ENCODE measurements at places on chromosomes 2 and 18.

GRCh38 chr2:64831134-64831976 is 157.8 kb upstream of the SLC1A4 start:
- DNase-seq: peak; percentile 76

GRCh38 chr2:180412219-180412618 is 405.1 kb upstream of the CWC22 start:
- no peak for DNase-seq

DNA sequence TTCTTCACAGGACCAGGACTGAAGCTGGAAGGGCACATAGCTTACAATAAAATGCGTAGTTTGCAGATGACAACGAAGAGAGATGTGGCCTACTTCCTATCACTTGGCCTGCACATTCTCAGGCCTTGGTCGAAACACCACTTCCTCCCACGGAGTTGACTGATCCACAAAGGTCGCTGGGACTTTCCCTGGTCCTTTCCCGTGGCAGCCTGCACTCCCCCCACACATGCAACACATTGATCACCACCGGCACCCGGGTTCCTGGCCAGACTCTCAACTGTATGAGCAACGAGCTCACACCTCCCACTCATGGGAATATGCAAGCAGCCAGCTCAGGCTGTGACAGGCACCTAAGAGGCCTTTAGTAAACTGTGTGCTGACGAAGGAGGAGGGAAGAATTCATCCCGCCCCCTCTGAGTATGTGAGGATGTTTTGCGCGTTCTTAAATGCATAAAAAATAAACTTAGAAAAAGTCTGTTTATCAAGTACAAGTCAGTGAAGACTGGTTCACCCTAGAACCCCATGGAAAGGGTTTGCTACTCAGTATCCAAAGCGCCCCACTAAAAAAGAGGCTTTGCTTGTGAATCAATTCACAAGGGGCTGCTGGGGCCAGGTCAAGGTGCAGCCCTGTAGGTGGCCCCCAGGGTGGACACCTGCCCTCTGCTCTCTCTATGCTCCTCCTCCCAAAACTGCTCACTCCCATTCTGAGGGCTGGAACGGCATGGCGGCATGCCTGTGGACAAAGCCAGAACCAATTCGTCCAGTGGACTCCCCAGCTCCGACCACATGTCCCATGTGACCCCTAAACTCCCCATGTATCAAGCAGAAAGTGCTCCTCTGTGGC is 154.3 kb downstream of the EIPR1 start:
- DNase-seq: peak; percentile 39

GRCh38 chr2:78701546-78701945 is 324.0 kb upstream of the REG3G start:
- DNase-seq: no peak

DNA sequence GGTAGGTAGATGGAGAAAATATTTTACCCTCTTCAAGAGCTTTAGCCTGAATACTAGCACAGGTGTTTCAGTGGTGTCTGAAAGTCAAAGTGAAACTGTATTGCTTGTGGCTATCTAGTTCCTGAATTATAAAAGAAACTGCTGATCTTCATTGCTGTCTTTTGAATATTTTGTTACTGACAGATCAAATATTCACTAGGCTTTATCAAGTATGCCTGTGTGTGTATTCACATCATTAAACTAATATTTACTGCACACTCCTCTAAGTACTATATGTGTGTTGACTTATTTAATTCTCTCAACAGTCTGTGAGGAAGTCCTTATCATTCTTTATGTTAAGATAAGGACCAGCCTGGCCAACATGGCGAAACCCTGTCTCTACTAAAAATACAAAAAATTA is 139.6 kb downstream of the SOCS6 start:
- no peak for DNase-seq

- DNase-seq: no peak
Observed at GRCh38 chr2:36184848-36185247, 170.7 kb upstream of the CRIM1 start.

DNA sequence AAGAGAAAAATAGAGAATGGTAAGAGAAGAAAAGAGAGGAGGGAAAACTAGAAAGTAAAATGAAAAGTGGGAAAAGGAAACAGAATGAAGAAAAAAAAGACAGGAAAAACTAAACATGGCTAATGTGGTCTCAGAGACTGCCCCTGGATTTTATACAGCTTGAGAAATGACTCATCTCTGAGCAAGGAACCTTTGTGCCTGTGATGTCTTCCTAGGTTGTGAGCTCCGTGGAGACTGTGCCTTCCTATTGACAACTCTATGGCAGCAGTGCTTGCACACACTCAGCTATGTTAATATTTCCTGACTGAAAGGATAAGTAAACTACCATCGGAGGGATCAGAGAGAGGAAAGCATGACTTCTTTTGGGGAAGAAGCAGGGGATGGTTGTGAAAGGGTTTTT is 203.8 kb downstream of the RDH14 start:
- no peak for DNase-seq

DNA sequence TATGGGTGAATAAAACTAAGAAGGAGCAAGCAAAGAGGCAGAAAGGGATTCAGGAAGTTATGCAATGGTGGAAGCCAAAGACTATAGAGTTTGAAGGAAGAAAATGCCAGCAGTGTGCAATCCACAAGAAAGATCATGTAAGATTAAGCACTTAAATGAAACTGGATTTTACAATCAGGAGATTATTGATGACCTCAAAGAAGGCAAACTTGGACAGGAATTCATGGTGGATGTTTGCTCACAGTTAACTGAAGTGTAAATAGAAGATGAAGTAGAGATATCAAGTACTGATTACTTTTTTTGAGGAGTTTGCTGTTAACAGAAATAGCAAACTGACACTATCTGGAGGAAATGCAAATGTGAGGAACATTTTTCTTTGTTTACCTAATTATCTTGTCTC is 308.9 kb downstream of the RND3 start:
- DNase-seq: no peak

DNA sequence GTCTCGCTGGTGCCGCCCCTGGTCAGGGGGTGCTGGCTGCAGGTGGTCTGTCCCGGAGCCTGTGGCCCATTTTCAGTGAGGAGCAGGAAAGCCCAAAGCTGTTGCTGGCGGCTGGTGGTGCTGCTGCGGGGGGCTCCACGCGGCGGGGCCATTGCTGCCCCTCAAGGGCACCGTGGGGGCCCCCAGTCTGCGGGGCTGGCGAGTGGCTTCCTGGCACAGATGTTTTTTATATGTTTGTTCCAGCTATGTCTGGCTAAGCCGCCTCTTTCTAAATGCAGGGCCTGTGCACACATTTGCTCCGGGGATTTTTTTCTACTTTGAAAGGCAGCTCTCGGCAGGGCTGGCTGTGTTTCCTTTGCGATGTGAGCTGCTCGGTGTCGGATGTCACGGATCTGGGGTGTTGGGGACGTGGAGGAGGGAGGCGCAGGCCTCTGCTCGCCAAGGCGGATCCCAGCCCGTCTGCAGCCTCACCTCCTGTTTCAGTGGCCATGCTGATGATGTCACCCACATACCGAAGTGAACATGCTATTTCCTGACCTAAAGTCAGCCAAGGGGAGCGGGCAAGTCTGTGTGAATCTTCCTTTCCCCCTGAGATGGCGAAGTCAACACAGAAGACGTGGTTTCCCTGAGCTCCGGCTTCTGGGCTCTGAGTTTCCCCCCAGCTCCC is 112.0 kb upstream of the CTDP1 start:
- no peak for DNase-seq

- DNase-seq: no peak
Observed at GRCh38 chr2:208101716-208102631, 22.4 kb downstream of the CRYGD start.

DNA sequence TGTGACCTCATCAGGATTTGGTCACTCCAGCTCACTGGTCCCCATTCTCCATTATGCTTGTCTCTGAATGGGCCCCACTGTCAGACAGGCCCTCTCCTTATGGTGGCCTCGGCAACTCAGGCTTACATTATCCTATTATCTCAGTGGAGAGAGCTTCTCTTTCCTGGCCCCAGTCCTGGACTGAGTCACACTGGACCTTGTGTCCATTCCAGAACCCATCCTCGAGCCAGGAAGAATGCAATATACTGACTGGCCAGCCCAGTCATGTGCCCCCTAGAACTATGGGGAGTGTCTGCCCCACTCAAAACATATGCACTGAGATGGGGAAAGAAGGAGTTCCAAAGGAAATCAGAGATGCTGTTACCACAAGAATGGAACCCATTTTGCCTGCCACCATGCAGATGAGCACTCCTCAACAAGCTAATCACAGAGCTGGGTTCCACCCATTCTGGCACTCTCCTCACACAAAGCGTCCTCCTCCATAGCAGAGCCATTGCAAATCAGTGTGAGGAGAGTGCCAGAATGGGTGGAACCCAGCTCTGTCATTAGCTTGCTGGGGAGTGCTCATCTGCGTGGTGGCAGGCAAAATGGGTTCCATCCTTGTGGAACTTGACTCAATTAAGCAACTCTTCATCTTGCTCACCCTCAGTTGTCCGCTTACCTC is 71.9 kb downstream of the CHRNA1 start:
- DNase-seq: no peak

- no peak for DNase-seq
Observed at GRCh38 chr2:177753682-177754491, 318.7 kb downstream of the PDE11A start.

DNA sequence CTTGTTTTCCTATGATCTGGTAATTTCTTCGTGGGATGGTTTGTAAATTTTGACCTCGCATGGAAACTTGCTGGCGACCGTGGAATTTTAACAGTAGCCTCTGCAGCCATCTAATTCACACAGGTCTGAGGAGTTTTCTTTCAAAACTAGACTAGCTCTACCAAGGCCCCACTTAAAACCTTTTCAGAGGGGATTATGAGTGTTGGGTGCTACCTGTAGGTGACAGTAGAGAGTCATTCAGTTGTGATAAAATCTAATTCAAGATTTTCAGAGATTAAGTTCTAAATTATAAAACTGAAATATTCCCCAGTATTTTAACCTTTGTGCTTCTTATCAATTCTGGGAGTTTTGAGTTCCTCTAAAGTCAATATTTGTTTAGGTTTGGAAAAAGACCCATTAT is 31.0 kb downstream of the THSD7B start:
- no peak for DNase-seq

- DNase-seq: no peak
Observed at GRCh38 chr2:241064008-241064801, 37.9 kb downstream of the MTERF4 start.

DNA sequence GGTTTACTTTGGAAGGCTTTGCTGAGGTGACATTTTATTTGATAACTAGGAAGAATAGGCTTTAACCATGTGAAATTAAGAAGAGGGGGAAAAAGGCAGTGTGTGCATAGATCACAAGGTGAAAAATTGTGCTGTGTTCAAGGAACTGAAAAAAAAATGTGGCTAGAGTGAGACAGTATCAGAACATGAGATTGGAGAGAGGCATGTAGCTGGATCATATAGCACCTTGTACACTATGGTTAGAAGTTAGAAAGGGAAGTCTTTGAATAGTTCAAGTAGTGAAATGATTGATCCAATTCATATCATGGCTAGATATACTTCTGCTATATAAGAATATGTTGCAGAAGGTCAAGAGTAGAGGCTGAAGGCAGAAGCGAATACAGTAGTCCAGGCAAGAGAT is 12.3 kb upstream of the TNFRSF11A start:
- no peak for DNase-seq

GRCh38 chr2:163970058-163970813 is 234.4 kb upstream of the FIGN start:
- no peak for DNase-seq

- no peak for DNase-seq
Observed at GRCh38 chr18:50061876-50062517, 132.9 kb downstream of the MYO5B start.

DNA sequence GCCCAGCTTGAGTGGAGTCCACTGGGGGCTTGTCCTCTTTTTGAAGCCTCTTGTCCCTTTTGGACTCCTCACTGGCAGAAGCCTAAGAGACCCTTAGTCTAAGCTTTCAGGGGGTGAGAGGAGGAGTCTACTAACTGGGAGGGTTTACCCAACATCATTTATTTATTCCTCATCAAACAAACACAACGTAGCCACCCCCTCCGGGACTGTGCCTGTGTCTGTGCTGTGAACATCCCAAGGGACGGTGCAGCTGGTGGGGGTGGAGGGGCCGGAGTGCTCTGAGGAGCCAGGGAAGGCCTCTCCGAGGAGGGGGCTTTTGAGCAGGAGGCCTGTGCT is 42.7 kb upstream of the TAF1B start:
- DNase-seq: no peak

- no peak for DNase-seq
Observed at GRCh38 chr18:33372442-33372841, 68.1 kb downstream of the CCDC178 start.

GRCh38 chr2:126874961-126875360 is 23.7 kb upstream of the TEX51 start:
- no peak for DNase-seq

DNA sequence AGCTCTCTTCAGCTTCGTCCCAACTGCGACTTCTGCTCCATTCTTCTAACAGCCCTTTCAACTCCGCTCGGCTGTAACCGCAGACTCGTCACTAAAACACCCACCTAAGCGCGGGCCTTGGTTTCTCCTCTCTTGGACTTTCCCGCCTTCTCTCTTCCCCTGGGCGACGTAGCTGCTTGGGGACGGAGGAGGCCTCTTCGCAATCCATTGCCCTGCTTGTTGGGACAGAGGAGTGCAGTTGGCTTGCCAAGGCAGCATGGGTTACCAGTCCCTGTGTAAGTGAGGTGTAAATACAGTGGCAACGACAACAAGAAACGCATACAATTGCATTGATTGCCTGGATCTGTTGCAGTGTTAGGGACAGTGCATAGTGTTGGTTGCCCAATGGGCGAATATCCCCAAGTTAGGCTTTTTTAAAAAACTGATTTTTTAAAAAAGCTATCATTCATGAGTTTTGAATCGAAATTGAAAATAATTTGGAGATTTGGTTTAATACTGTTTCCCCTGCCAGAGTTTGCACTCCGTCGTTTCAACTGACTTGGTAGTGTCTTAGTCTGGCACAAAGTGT is 484 bp upstream of the DARS1 start:
- no peak for DNase-seq

DNA sequence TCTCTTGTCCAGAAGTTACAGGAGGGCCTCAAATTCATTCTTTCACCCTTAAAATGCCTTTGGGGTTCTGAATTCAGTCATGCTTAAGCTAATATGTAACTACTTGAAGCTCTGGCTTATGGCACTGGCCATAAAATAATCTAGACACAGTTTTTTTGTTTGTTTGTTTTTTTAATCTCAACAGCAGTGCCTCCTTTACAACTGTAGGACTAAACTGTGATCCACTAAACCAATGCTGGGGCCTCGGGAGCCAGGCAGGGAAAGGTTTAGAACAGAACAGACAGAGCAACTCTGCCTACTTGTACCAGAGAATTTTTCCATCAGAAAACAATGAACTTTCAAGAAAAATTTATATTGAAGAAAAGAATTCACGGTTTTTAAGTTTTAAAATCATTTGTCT is 1.7 kb downstream of the STAM2 start:
- no peak for DNase-seq

DNA sequence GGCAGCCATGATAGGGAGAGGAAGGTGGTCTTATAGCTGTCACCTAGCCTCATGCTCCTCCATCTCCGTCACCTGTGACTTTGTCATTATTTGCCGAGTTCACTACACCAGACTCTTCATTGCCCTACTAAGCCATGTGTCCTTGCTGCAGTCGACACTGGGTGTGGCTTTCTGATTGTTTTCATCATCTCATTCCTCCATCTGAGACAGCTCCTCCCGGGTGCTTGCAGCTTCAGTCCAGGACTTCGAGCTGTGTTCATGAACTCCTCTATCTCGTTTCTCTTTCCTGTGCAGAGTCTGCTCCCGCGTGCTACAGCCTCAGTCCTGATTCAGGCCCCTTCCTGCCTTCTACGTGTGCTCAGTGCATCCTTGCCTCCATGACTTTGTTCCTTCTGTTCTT is 295.1 kb upstream of the TNP1 start:
- DNase-seq: no peak

Data from right lobe of liver (tissue), 6 donors.